EH (cell line): ENCODE measurements at places on chromosomes 7 and 10.

- DNase-seq, result peak; percentile 60
Observed at GRCh38 chr10:95217476-95217875, 23.4 kb downstream of the ACSM6 start.

DNA sequence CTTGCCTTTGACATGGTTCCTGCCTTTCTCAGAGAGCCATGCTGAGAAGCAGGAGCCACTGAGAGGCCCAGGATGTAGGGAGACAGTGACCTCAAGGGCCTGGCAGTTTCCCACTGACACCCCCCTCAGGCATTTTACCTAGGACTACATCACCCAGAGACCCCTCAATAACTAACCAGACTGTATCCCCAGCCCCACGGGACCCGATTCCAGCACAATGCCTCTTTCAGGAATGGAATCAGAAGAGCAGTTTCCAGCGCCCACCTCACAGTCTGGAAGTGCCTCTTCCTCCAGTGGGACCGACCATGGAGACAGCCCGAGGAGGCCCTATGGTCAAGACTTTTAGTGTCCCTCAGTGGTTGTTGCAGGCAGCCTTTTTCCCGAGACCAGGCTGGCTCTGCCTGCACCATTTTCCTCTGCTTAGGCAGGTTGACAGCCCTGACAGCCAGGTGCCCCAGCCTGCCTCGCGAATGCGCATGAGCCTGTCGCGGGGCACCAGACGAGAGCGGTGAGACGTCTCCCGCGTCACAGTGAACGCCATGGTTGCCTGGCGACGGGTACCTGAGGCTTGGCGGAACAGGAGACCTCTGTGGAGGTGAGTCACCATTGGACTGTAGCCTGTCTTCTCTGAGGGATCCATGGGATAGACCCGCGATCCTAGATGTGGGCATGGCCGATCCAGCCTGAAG, 28.4 kb upstream of the ZNF273 start:
- no peak for DNase-seq

DNA sequence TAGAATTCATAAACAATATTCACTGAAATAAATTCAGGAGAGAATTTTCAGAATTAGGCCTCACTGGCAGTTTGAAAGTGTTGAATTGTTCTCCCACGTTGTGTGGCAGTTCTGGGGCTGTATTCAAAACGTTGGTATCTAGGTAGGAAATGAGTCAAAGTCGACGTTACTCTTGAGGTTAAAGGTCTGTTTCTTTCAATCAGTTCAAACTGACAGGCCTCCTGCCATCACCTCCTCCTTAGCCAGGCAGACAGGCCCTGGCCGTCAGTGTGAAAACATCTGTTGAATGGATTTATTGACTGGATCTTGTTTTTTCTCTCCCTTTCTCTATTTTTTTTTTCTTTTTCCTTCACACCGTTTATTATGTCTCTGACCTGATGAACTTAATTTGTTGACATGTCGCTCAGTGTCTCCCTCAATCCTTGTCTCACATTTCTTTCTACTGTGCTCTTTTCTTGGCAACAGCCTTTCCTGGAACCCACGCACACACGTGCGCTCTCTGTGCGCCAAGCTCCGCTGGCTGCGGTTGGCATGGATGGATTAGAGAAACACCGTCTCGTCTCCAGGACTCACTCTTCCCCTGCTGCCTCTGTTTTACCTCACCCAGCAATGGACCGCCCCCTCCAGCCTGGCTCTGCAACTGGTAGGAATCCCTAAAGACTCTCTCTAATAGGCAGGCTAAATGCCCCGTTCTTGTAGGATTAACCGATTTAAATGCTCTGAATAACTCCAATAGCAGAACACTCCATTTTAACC, 231.7 kb downstream of the HDAC9 start:
- DNase-seq, result no peak

GRCh38 chr10:99337901-99338300, 8.7 kb downstream of the CNNM1 start:
- DNase-seq, result peak; percentile 24

GRCh38 chr10:69409176-69409495, 7.6 kb downstream of the TACR2 start:
- DNase-seq, result no peak

GRCh38 chr7:600149-601035, 80.7 kb upstream of the PDGFA start:
- DNase-seq, result no peak

DNA sequence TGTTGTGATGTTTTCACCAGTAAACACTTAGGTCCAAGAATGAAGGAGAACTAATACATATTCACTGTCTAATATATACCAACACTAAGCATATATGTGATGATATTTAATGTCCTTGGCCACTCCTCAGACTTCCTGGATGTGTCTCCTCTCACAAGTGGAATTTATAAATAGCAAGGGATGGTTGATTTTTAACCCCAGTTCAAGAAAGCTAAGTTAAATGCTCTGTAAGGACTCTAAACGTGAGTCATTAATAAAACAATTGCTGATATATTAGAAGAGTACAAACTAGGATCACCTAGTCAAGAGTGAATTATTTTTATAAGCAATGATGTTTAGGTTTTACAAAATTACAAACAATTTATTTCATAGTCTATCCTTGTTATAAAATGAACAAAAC, 355.9 kb upstream of the TMEM229A start:
- no peak for DNase-seq

GRCh38 chr7:75924256-75924655, 9.3 kb downstream of the POR start:
- no peak for DNase-seq

DNA sequence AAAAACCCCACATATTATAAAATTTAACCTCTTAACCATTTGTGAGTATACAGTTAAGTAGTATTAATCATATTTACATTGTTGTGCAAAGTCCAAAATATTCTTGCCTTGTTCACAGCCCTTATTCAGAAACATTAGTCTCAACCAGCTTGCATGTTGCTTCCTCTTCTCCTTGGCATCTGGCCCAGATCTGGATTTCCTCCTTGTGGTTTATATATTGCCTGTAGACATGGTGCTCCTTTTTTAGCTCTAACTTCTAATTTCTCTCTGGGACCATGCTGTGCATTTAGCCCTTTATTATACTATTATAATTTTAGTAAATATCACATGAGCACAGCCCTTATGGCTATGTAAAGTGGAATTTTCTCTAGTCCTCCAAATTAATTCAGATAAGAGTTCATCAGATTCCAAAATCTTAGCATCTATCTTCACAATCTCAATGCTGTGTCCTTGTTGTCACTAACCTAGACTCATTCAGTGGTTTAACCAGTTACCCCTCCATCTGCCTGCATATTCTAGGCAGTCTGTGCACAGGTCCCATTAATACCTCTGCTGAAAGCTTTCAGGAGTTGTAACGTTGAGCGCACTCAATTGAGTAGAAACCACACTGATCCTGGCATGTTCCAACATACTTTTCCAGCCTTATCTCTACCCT, 7.9 kb downstream of the CPED1 start:
- DNase-seq, result peak; percentile 95

- DNase-seq, result no peak
Observed at GRCh38 chr7:147803606-147804005, 787.0 kb upstream of the C7orf33 start.

- no peak for DNase-seq
Observed at GRCh38 chr7:44767134-44767911, 18.7 kb downstream of the ZMIZ2 start.

DNA sequence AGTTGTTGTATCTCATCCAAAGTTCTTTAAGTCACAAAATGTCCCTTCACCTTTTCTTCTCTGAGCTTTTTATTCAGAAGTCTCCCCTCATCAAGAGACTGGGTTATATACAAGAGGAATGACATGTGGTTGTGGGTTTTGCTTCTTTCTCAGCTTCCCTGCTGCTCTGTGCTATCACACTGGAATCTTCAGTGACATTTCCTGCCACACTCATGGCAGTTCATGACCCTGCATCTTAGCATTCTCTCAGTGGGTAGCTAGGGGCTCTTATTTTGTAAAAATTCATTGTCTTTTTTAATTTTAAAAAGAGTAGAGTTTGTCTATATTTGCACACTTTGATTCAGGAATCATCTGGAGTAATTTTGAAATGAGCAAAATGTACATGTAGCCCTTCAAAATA, 236.9 kb upstream of the TMEM229A start:
- no peak for DNase-seq

GRCh38 chr10:37667736-37668135, 189.7 kb downstream of the ZNF248 start:
- no peak for DNase-seq

DNA sequence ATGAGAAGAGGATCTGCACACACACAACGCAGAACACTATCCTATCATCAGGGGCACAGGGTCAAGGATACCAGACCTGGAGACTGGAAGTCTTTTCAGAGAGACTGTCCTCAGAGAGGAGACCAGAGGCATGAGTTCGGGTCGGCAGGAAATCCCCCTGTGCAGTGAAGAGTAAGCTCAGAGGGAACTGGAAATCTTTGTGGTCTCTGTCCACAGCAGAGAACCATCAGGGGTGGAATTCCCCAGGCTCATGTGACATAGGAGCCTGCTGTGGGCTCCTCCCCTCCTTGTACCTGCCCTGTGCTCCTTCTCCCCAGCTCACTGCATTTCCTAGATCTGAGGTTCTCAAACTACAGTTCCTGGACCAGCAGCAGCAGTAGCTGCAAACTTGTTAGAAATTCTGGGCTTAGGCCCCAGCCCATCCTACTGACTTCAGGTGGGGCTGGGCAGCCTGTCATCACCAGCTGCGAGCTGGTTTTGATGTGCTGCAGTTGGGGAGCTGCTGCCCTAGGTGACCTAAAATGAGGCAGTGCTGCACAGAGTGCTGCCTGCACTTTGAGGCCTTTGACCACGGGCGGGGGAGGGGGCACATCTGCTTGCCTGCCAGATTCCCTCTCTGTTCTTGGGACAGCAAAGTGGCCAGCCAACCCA, 2.4 kb downstream of the ZMIZ2 start:
- no peak for DNase-seq

DNA sequence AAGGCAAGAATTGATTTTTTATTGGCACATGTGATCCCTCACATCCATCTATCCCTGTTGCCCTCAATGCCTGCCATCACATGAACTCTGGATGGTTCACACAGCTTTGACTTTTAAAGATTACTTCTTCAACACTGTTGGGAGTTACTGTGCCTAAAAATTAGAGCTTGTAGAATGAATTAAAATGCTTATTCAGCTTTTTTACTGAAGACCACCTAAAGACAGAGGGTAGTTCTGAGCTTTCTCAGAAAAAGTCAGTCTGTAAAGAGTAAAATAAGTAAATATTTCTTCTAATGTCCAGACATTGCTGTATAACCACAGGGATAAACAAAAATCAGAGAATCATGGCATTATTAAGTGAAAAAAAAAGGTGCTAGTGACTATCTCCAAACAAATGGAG, 93.3 kb upstream of the CSTF2T start:
- no peak for DNase-seq

DNA sequence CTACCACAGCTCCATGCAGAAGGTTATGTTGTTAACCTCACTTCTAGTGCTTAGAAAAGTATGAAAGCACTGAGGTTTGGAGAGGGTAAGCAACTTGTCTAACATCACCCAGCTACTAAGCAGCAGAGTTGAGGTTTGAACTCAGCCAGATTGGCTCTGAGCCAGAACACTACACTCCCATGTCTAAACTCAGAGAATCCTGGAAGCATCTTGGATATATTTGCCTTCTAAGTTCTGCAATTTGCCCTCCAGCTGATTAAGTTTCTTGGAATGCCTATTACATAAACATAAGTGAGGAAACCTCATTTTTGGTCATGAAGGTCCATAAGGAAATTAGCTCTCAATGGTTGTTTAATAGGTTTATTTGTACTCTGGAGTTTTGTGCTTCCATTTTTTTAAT, 78.1 kb upstream of the PHYHIPL start:
- DNase-seq, result peak; percentile 67

- no peak for DNase-seq
Observed at GRCh38 chr10:15751046-15751445, 31.3 kb upstream of the ITGA8 start.

- DNase-seq, result no peak
Observed at GRCh38 chr7:1095621-1096155, 7.8 kb downstream of the GPER1 start.

- no peak for DNase-seq
Observed at GRCh38 chr10:60823324-60823723, 45.0 kb downstream of the CDK1 start.

DNA sequence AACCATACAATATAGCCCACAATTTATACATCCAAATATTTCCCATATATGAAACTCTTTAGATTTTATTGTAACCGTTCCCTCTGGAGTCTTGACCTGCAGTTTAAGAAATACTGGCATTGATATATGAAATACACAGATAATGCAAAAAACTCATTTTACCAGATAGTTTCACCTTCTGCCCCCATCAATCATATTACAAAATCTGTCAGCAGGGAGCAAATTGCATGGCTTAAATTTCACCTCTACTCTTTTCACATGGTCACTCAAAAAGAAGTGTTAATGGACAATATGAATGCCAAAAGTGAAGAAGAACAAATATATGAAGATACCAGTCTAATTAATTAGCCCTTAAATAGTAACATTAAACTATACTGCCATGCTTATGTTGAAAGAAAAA, 57.0 kb upstream of the TMEM106B start:
- no peak for DNase-seq

- peak; percentile 10 for DNase-seq
Observed at GRCh38 chr7:40058636-40059035, 75.8 kb downstream of the MPLKIP start.

GRCh38 chr7:70615066-70615606, 516.8 kb upstream of the GALNT17 start:
- DNase-seq, result no peak

- DNase-seq, result peak; percentile 55
Observed at GRCh38 chr10:24209946-24210491, 1.1 kb downstream of the KIAA1217 start.

DNA sequence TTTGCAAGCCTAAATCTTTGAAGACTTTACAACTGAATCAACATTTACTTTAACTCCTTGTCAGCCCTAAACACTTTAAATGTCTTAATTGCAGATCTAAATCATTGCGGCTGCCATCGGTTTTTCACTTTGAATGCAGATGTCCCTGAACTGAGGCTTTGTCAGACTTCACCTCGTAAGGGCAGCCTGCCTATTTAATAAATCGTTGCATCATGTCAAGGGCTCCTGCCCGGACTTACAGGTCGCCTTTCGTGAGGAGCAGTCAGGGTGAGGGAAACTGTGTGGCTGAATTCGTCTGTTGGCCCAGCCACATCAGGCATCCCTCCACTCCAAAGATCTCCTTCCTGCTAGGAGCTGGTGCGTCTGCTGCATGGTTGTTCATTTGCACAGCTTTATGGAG, 368.2 kb upstream of the NPVF start:
- DNase-seq, result no peak

DNA sequence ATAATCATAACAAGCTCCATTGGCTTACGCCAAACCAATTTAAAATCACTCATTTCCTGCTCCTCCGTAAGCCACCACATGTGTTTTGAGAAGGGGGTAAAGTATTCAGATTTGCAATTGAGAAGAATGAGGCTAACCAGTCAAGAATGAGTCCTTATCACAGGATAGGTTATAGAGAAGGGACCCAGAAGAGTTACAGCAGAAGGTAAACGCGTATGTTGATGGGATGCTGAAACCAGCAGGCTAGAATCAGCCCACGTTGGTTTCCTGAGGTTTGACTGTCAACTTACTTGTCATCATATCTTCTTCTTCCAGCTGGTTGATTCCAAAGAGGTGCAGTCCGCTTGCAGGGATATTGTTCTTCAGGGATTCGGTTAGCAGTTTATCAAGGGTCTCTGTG, 64.1 kb upstream of the TM9SF3 start:
- no peak for DNase-seq
